Fibroblast of skin of back (primary cell): ENCODE measurements at places on chromosomes 12 and 14.

DNA sequence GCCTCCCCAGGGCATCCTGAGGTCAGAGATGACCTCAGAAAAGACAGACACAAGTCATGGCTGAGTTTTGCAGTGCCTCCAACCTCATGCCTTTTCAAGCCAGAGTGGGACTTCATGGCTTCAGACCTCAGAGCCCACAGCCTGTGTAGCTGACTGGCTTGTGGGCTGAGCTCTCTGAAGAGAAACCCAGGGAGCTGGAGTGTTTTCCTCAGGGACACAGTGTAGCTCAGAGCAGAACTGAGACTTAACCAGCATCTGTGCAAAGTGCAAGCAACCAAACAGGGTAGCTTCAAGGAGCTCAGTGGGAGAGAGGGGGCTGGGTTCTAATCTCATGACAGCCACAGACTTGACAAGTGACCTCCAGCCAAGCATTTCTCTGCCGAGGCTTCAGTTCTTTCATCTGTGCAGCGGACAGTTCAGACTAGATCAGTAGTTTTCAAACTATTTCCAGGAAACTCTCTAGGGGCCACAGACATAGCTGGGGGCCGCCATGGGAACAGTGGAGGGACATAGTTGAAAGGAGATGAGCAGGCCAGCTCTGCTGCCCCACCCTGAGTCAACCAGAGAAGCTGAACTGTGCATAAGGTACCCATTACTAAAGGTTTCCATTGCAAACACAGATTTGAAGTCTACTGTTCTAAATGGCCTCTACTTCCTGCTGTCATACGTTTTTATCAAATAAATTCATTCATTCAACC is 80.0 kb downstream of the LGMN start:
- no peak for DNase-seq

- DNase-seq: no peak
Measured at GRCh38 chr12:121874071-121874470, 14.5 kb upstream of the PSMD9 start.

GRCh38 chr12:6937481-6938352 is 5.9 kb upstream of the RNU7-1 start:
- peak; percentile 94 for DNase-seq

DNA sequence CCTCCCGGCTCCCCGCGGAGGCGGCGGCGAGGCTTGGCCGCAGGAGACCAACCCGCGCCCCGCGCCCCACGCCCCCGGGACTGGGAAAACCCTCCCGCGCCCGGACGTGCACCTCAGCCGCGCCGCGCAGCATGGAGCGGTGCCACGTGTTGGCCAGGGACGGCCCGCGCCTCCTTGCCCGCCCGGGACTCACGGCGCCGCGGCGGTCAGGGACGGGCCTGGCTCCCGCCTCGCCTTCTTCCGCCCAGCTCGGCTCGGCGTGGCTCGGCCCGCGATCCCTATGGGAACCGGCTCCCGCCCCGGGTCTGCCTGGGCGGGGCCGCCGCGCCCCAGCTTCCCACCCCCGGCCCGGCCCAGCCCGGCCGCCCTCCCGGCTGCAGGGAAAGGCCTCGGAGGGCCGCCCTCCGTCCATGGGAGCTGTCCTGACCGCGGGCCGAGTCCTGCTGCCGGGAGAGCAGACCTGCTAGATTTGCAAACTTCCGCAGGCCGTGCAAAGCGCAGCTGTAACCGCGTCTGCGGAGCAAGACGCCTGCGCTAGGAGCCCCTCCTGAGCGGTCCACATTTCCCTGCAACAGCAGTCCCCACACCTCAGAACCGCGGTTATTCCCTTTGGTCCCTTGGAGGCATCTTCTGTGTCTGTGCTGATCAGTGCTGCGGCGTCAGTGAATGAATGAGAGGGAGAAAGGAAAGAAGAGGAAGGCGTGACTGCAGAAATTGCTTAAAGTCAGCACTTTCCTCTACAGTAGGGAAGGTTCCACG is at the start of gene CDKL1:
Gene CDKL1, minus strand, starts transcription at position 251 of the 759 bp plus-strand sequence. CDS start 1,013 bp downstream, outside the sequence.
- DNase-seq: peak; percentile 76

DNA sequence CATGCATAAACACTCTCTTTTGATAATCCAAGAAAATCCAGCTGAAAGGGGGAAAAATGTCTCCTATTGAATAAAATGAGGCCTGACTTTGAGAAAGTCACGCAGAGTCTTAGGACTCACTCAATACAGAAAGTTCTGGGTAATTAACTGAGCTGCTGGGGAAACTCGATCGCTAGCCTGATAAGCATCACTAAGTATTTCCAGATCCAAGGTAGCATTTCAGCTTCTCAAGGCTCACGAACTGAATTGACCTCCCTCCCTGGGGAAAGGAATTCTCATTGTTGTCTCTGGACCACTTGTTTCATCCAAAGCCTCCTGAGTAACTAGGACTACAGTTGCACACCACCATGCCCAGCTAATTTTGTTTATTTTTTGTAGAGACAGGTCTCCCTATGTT is 13.8 kb upstream of the ANAPC5 start:
- no peak for DNase-seq

DNA sequence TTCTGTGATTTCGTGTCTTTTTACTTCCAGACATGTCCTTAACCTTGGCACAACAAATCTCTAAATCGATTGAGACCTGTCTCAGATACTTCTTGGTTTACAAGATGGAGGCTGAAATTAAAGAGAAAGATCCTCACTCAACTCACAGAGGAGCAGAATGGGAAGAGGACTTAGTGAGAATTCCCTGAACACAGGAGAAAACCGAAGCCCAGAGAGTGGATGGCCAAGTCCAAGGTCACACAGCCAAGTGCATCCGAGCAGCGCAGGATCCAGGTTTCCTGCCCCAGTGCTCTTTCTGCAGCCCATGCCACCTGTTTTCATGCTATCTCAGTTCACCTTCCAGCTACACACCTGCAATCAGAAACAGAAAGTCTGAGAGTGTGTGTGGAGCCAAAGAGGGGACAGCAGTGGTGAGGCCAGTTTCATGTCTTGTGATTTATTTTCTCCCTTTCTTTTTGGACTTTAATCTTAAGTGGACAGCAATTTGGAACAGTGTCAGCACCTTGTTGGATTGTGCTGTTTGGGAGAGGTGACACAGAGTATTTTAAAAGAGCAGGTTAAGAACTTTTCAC is 22.9 kb upstream of the TCL1B start:
- no peak for DNase-seq

DNA sequence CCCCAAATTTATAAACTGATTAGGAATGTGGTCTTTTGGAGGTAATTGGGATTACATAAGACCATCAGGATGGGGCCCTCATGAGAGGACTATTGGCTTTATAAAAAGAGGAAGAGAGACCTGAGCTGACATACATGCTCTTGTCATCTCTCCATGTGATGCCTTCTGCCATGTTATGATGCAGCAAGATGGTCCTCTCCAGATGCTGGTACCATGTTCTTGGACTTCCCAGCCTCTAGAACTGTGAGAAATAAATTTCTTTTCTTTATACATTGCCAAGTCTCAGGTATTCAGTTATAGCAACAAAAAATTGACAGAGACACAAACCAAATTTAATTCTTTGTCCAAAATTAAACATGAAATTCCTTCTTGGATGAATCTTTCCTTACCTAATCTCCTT is 92.9 kb downstream of the EFCAB11 start:
- DNase-seq: no peak

- DNase-seq: peak; percentile 90
Measured at GRCh38 chr12:6778574-6779550, 6.5 kb downstream of the LAG3 start.

DNA sequence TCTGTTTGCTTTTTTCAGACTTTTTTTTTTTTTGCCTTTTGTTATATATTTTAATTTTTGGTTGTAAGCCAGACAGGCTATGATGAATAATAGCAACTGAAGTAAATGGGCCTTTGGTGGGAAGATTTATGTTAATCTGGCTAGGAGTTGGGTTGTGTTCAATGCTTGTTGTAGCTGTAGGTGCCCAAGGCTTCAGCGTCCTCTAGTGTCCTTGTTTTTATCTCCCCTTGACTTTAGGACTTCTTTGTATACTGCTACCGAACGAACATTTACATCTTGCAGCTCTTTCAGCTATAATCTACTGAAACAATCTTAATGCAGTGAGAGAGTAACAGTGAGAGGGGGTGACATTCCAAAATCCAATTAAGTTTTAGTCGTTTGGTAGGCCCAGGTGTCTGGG is 848.4 kb upstream of the FBXO33 start:
- DNase-seq: no peak

- no peak for DNase-seq
Measured at GRCh38 chr12:110301065-110301806, 20.2 kb downstream of the ATP2A2 start.

DNA sequence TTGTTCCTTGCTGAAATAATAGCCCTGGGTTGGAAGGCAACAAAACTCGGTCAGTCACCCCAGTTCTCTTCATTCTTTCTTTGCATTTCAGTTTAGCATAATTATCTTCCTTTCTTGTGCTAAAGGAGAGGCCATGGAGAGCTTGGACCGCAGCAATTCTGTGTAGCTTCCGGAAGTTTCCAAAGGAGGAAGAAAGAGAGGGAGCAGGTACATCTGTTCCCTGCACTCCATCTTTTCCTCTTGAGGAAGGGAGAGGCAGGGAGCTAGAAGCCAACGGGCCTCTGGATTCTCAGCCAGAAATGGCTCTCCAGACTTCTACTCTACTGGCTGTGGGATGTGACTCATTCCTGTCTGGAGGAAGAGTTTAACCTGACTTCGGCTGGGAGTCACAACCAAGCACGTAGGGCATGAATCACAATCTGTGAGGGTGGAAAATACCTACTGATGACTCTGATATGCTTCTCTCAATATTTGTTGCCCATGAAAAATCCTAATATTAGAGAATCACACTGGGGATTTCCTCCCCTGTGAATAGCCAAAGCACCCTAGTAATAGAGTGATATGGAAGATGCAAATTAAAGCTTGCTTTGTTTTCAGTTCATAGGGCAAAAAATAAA is 17.0 kb downstream of the ANO6 start:
- DNase-seq: peak; percentile 99

DNA sequence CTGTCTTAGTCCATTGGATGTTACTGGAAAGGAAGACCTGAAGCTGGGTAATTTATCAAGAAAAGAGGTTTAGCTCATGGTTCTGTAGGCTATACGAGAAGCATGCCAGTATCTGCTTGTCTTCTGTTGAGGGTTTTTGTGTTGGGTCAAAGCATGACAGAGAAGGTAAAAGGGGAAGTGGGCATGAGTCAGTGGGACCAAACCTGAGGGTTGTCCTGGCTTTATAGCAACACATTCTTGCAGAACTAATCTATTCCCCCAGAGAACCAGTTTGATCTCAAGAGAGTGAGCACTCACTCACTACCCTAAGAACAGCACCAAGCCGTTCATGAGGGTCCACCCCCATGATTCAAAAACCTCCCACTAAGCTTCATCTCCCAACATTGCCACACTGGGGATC is 19.0 kb upstream of the KRAS start:
- DNase-seq: no peak

DNA sequence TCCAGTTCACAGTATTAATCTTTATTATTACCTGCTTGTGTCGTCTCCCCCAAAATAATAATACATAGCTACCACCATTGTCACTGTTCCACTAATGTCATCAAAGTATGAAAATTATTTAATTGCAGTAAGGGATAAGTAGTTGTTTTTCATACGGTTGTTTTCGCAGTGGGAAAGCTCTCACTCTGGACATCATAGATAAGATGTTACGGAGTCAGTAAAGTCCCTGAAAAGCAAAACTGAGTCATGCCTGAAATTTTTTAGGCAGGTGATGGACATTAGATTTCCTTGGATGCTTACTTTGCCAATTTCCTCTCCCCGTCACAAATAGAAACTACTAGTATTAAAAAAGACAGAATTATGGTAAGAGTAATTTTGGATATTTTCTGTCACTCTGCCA is 13.2 kb downstream of the PNP start:
- no peak for DNase-seq

- DNase-seq: no peak
Measured at GRCh38 chr12:80925237-80925636, 12.5 kb downstream of the LIN7A start.

- no peak for DNase-seq
Measured at GRCh38 chr12:75964150-75964549, 67.4 kb downstream of the PHLDA1 start.

GRCh38 chr12:122183588-122183940 is 641 bp downstream of the LRRC43 start:
- DNase-seq: no peak

- no peak for DNase-seq
Measured at GRCh38 chr14:68561531-68562007, 231.3 kb downstream of the ZFP36L1 start.

- no peak for DNase-seq
Measured at GRCh38 chr12:124499898-124500244, 67.5 kb downstream of the NCOR2 start.

DNA sequence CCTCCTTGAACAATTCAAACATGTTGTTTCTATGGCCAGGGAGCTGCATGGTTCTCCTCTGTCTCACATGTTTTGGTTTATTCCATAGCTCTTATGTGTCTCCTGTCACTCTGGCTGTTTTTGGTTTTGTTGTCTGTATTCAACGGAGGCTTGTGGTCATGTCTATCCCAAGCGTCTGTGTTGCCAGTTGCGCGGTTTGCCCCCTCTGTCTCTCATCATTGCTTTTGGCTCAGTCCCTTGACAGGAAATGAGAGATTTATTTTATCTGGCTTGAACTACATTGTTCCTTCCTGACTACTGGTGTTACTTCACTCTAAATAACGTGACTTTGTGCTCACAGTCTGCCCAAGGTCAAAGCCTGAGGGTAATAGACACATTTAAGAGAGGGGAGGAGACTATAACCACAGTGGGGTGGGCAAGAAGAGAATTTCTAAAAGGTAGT is 96.4 kb upstream of the SOX5 start:
- DNase-seq: peak; percentile 55

- DNase-seq: no peak
Measured at GRCh38 chr12:51832354-51833107, 16.0 kb downstream of the FIGNL2 start.

DNA sequence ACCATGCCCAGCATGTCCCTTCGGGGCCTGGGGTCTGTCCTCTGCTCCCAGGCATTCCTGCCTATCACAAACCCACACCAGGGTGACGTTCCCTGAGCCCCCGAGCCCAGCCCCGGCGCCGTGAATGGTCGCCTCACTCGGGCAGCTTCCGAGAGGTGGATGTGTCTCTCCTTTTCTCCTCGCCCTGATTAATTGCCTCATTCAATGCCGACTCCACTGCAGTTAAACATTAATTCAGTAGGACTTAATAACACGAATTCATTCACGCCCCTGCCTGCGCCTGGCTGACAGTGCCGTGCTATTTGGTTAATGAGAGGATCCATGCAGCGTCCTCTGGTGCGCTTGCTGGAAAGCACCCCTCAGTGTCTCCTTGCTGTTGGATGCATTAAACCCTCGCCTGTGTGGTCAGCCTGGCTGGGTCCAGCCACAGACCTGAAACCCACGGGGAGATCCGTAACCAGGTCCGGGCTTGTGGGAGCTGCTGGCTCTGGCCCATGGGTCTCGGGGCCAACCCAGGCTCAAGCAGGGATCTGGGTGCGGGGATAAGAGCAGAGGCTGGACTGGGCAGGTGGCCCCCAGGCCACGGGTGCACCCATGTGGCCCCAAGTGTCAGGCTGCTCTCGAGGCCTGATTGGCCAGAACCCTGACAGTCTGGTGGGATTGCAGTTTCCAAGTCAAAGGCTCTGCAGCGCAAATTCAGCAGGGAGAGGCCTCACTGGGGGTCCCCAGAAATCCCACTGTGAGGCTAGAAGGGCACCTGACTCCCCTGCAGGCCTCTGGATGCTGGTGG is 55.4 kb downstream of the FBRSL1 start:
- no peak for DNase-seq
